HepG2 (cell line): ENCODE measurements at places on chromosomes 13 and 19. TPM values are rescaled to one million over a fixed set of nuclear protein-coding genes. Genes with fewer than 3 reads are reported as not detected.

Gene OR7C2
- not detected in 2 replicates for polyA plus RNA-seq

Gene PDX1
- not detected in 2 replicates for polyA plus RNA-seq

Gene SLITRK6
- not detected in 2 replicates for polyA plus RNA-seq

Gene NLRP11
- polyA plus RNA-seq = 0.01 TPM in 1 of 2 replicates, not detected in the other

Gene DCLK1
- not detected in 2 replicates for polyA plus RNA-seq

Gene FFAR1
- polyA plus RNA-seq = not detected in 2 replicates

Gene CKM
- polyA plus RNA-seq = 0.54 and 0.59 TPM in 2 replicates

Gene CHAMP1
- polyA plus RNA-seq = 7.9 and 8.4 TPM in 2 replicates

Gene CEACAM6
- polyA plus RNA-seq = not detected in 2 replicates

Gene CCL25
- polyA plus RNA-seq = not detected in 2 replicates

Gene ITGBL1
- polyA plus RNA-seq = 0.01 TPM in 1 of 2 replicates, not detected in the other

Gene CDC42EP5
- 0.34 and 0.41 TPM in 2 replicates for polyA plus RNA-seq

Gene SULT2A1
- 137 TPM in 2 replicates for polyA plus RNA-seq

Gene DNAJC15
- 27.2 and 31.9 TPM in 2 replicates for polyA plus RNA-seq

Gene OR7G3
- not detected in 2 replicates for polyA plus RNA-seq

Gene S1PR4
- polyA plus RNA-seq = 0.09 and 0.33 TPM in 2 replicates

Gene CGB8
- not detected in 2 replicates for polyA plus RNA-seq

Gene MAU2
- polyA plus RNA-seq = 33.8 and 42.5 TPM in 2 replicates

Gene ZNF99
- not detected in 2 replicates for polyA plus RNA-seq
